ENCODE measurements at places on chromosomes 5 and 9.

DNA sequence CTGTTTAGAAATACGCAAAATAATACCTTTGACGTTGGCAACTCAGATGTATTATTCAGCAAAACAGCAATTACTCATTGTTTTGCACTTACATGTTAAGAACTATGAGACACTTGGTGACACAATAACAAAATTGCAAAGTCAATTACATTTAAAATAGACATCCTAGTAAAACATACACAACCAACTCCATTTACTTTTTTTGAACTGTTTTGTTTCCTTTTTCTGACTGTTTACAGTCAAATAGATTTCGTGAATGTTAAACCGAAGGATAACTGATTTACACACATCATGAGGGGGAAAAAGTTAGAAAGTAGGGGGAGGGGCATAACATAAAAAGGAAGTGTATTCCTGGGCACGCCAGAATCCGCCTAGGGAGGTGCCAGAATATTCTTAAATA lies 220.1 kb downstream of the MEF2C start:
- DNase-seq, result no peak

DNA sequence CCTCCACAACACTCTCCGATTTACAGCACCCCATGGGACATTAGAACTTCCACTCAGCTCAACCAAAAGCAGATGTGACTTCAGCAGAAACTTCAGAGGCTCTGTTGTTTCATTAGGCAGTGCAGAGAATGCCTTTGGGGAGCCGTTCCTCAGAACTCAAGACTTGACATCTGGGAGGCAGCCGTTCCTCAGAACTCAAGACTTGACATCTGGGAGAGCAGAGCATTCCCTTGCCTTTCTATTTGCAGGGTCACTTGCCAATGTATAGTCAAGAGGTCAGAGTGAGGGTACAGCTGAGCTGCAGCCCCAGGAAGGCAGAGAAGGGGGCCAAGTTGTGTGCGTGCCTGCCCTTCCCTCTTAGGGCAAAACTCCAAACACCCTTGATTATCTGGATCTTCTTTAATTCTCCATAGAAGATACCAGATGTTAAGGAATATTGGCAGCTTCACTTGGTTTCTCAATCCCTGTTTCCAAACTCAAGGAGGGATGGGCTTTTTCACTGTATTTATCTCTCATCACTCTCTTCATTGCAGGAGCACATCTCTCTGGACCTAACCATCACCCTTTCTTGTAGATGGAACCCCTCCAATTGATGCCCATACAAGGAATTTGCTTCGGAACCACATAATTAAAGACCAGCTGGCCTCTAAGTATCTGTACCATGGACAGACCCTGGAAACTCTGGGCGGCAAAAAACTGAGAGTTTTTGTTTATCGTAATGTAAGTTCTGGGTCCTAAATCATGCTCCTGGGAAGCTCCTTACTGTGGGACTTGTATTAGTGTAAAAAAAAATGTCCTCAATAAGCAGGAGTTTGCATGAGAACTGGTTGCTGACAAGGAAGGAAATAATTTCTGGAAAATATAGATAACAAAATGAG lies 25.6 kb downstream of the TGFBI start:
- no peak for DNase-seq

- DNase-seq, result peak; percentile 63
Measured at GRCh38 chr5:180315762-180316212, 23.9 kb upstream of the MAPK9 start.

GRCh38 chr9:27408482-27408881 lies 111.5 kb upstream of the EQTN start:
- DNase-seq, result no peak

DNA sequence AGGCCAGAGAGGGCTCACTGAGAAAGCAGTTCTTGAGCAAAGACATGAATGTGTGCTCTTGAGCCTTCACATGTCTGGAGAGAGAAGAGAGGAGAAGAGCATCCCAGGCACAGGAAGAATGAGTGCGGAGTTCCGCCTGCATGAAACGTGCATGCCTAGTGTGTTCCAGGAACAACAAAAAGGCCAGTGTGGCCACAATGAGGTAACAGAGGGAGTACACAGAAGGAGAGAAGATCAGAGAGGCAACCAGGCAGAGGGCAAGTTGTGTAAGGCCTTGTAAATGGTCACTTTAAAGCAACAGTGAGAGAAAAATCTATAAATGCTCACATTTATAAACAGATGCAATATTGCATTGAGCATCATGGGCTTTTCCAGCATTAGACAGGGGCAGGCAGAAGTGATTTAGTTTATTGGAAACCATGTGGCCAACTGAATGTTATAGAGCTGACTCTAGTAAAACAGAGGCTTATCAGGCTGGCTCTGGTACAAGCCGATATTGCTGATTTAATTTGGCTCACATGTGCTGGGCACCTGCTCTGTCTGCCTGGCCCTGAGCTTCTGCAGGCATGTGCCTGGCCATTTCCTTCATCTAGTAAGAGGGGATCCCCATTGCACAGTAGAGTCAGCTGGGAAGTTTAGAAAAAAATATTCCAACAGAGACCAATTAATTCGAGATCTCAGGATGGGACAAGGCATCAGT lies 185.3 kb downstream of the SAXO1 start:
- no peak for DNase-seq

DNA sequence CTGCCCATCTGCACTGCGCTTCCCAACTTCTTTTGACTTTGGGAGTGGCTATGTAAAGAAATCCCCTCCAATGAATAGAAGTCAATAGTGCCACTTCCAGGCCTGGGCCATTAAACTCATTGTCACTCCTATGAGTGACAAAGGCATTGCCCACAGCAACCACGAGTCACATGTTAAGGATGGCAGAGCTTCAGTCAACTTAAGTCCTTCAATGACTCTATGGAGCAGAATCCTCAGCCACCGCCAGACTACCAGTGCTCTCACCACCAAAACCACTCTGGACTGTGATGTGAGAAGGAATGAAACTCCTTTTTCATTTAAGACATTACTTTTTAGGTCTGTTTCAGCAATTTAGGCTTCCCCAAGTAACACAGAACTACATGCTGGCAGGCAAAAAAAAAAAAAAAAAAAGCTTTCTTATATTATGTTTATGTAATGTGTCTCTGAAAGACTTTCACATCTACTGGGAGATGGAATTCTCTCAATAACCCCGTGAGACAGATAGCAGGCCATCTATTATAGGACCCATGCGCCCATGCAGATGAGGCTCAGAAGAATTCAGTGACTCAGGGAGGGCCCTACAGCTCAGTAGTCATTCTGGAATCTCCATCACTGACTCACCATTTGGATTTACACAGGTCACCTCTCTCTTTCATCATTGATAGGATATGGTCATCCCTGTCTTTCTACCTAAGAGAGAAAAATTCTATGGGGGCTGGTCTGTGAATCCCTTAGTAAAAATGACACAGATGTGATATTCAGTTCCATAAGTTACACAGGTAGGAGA lies 180.5 kb downstream of the CEMIP2 start:
- DNase-seq, result no peak

DNA sequence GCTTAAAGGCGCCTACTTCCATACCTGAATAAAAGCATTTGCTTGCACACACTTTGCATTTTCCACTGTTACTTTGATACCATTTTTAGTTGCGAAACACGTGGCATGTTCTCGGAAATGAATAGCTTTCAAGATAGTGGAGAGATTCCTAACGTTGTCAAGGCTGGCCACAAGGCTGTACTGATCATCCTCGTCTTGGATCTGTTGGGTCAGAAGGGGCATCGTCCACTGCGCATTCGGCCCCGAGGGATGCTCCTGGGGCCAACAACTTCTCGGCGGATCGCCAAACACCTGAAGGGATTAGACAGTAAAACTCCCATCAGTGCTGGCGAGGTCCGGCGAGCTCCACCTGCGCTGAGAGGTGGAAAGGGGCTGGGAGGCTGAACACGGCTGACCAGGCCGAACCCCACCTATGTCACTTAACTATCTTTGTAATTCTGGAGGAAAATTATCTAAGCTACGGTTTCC lies 599 bp downstream of the RAD1 start:
- DNase-seq, result no peak

DNA sequence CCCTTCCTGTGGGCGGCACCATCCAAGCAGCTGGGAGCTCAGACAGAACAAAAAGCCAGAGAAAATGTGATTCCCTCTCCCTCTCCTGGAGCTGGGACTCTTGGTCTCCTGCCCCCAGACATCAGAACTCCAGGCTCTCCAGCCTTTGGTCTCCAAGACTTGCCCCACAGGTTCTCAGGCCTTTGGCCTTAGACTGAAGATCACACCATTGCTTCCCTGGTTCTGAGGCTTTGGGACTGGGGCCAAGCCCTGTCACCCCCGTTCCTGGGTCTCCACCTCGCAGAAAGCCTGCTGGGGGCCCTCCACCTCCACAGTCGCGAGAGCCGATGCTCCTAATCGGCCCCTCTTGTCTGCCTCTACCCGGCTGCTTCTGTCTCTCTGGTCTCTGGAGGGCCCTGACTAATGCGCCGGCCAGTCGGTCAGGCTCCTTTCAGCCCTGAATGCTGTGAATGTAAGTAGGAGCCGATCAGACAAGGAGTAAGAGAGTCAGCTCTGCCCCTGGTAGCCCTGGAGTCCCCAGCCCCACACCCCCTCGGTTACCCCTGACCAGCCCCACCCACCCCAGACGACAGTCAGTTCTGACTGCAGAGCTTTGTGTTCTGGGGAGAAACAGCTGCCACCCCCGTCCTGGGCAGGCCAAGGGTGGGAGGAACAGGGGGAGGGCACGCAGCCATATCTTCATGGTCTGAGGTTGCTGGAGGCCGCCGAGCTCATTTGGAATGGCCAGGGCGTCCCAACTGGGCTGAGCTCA lies 57.5 kb downstream of the VAV2 start:
- DNase-seq, result no peak

- no peak for DNase-seq
Measured at GRCh38 chr5:149039506-149039905, 23.4 kb downstream of the SH3TC2 start.

GRCh38 chr5:143023411-143024096 lies 253.4 kb downstream of the ARHGAP26 start:
- DNase-seq, result no peak

DNA sequence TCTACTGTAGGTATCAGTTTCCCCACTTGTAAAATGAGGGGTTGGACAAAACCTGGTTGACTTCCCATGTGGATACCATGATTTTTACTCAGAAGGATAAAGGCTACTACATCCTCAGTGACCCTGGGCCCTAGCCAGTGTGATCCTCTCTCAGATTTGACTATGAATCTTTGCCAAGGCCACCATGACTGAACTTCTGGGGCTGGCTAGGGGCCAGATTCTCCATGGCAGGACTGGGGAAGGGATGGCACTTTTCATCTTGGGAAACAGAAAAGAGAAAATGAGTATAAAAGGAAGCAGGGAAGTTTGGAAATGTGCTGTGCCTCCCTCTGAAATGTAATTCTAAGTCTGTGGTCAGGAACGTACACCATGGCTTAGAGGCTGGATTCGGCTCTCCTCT lies 1.4 kb upstream of the FSTL4 start:
- DNase-seq, result no peak

DNA sequence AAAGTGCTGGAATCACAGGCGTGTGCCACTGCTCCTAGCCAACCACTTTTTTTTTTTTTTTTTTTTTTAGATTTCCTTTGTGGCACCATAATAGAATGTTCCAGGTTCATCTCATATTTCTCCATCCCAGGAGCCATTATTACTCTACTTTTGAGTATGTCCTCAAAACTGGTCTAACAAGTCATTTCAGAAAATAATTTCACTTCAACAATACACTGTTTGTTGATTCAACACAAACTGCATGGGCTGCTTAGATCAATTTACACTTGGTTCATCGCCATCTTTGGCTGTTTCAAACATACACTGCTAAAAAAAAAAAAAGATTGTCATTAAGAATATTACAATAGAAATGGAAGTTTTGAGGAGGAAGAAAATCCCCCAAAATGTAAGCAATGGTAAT lies 57.9 kb downstream of the CSNK1A1 start:
- no peak for DNase-seq

GRCh38 chr5:173202266-173202875 lies 32.6 kb downstream of the NKX2-5 start:
- no peak for DNase-seq

DNA sequence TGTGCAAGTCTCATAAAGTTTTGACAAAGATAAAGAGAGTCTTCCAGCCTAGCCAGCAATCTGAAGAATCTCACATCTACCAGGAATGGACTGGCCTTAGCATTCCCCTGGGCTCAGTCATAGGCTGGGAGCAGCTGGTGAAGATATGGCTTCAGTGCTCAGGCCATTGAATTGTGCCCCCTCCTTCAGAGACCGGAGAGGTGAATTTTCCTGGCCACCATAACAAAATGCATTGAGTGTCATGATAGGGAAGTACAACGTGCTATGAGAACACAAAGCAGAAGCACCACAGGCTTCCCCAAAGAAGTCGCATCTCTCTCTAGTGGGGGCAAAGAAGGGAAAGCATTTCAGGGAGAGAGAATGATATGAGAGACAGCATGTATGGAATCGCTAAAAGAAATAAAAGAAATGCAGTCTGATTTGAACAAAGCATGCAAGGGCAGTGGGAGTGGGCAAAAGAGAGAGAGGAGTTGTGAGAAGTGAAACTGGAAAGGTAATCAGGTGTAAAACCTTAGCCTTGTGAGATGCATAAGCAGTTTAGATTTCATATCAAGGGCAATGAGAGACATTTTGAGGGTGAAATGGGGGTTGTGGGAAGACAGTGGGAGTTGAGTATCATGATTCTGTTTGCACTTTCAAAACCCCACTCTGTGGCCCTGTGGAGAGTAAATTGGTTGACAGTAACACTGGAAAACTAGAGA lies 57.1 kb upstream of the NMUR2 start:
- no peak for DNase-seq

DNA sequence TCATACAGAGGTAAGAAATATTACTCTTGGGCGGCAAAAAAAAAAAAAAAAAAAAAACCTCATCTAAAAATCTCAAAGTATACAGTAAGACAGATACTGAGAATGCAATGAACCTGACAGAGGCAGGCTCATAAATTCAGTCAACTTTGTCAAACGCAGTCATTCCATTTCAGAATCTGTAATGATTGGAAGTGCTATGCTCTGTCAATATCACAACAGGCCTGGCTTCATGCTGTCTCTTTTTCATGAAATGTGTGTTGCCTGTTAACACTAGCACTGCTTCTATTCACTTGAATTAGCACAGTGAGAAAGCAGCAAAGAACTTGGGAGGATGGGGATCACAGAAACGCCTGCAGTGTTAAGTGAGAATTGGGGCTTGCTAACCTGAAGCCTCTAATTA lies 200.3 kb upstream of the EFNA5 start:
- no peak for DNase-seq

- DNase-seq, result no peak
Measured at GRCh38 chr5:167916261-167916691, 375.2 kb upstream of the WWC1 start.

GRCh38 chr9:97704345-97704677 lies 7.2 kb upstream of the XPA start:
- DNase-seq, result no peak

DNA sequence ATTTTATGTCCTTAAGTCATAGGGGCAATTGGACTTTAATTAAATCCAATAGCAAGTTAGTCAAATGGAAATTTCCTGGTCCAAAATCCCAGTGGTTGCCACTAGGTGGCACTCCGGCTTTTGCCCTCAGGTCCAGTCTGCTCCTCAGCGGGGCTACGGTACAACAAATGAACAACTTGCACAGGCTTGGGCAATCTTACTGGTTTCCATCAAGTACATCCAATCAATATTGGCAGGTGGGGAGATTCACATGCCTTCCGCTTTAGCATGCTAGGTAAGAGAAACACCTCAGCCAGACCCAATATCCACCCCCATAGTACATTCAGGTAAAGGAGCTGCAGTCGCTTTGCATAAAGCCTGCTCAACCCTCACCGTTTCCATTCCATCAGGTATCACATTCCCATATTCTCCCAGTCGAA lies 6.3 kb upstream of the MXD3 start:
- peak; percentile 55 for DNase-seq

- DNase-seq, result no peak
Measured at GRCh38 chr9:117343427-117343826, 71.4 kb downstream of the ASTN2 start.

GRCh38 chr9:131187957-131188356 lies 62.6 kb downstream of the NUP214 start:
- DNase-seq, result no peak

Data from stimulated activated CD8-positive, alpha-beta memory T cell treated with anti-CD3 and anti-CD28 coated beads, Interleukin-4, amount 100 ng/mL, for 4 hours (primary cell).